Effector memory CD4-positive, alpha-beta T cell (primary cell): ENCODE measurements at places on chromosomes 3 and 15.

- DNase-seq, result no peak
Measured at GRCh38 chr15:37733628-37734027, 200.8 kb upstream of the TMCO5A start.

DNA sequence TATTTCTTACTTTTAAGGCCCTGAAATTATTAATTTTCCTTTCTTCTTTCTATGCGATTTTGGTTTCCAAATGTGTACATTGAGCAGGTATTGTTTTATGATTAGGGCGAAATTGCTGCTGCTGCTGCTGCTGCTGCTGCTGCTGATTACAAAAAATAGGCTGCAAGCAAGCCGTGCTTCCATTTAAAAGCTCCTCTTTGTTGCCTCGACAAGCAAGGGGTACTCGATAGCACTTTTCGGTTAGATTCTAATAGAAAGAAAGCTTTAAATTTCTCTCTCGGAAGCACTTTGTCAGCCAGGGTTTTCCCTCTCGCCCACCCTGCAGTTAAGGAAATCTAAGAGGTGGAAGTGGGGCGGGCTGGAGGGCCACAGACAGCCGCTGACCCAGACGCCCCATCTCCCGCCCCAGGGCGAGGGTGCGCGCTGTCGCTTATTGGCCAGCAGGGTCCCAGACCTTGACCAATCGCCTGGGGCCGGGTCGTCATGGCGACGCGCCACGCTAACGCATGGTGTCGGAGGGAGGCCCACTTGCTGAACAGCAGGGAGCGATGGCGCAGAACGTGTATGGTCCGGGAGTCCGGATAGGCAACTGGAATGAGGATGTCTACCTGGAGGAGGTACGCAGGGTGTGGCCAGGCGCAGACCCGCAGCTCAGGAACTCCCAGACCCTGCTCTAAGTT, at the start of gene CFAP161:
Gene CFAP161, plus strand, starts transcription at position 489 of the 680 bp plus-strand sequence. Its CDS starts 60 bp downstream, at position 549.
- DNase-seq, result no peak

DNA sequence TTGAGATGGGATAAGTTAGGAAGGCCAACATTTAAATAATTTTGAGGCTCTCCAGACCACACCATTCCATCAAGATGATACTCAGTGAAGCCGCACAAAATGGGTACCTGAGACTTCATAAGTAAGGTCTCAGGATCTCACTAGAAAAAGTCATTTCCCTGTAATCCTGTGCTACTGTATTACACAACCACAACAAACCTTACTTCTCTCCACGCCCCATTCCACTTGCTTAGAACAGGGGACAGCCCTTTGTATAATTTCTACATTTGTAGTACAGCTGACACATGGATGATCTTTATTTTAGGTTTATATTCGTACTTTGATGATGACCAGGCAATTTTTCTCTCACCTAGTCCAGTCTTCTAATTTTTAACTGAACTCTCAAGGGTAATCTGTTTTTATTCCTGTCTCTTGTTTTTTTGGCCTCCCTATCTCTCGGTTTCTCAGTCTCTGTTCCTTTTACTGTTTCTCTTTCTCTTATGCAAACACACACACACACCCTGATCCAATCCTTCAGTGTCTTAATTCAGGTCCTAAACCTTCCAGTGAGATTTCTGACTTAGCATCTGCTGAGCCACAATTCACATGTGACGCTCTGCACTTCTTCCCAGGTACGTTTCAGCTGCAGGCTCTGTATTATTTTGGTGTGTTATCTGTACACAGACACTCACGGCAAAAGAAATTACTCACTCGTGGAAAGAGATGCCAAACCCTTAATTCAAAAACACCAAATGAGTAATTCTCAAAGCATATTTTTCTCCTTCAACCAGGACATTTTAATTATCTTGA, 223.2 kb upstream of the THBS1 start:
- no peak for DNase-seq

DNA sequence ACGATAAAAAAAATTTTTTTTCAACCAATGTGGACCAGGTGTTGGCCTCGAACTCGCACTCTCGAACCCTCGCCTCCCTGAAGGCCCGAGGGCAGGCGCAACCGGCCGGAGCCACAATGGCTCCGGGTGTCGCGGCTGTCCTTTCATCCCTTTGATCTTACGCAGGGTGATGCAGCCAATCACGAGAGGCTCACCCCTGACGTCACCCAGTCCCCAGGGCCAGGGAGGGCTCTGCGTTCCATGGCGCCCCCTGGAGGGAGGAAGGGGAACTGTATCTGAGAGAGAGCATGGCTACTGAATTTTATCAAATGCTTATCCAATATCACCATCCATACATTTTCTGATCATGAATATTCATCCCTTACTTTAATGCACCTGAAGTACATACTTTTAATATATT, 15.4 kb upstream of the GMNC start:
- no peak for DNase-seq

DNA sequence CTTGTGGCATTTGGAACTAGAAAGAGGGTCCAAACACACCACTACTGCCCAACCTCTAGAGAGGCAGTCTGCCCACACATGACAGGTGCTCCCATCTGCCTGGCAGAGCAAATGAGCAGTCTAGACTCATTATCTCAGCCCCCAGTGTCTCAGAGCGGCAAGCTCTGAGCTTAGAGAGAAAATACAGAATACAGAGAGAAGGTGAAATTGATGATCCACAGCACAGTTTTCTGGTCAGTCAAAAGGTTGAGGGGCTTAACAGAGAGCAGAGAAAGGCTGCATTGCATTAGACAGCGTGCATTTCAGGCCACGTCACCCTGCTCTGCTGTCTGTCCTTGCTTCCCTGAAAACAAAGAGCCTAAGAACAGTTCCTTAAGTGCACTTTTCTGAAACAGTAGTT, 135.1 kb downstream of the KCNMB2 start:
- no peak for DNase-seq

DNA sequence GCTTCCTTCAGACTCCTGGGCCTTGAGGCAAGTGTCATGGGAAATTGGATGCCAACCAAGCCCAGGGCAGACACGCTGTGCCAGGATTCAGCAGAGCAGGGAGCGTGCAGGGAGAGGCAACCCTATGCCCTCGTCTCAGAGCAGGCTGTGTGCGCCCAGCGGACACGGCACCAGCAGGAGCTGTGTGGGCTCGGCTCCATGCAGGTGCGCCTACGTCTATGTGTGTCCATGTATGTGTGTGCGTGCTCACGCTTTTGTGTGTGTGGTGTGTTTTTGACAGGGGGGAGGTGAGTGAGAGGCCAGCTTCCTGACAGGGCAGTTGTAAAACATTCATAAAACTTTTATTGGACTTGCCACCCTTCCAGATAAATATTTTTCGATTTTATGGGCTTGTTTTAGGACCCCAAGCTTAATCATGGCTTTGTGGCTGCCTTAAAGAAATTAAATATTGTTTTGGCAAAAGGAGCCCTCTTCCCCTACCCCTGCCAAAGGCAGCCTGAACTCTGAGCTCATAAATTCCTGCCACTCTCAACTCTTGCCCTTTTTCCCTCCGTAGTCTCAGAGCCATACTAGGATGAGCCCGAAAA, 84.4 kb downstream of the DNAJB8 start:
- no peak for DNase-seq

DNA sequence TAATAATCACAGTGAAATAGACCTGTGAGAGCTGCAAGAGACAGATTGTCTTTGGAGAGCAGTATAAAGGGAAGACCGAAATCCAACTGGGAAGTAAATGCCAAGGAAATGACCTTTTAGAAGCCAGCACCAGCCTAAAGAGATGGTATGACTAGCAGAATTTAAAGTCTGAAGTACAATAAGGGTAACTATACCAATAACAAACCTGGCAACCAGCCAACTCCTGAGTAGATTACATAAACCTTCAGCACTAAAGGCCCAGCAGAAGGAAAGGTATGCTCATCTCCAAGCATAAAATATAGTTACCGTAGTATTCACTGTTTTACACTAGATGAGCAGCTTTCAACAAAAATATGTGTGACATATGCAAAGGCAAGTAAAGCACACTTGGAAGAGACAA, 155.1 kb upstream of the SATB1 start:
- DNase-seq, result no peak

DNA sequence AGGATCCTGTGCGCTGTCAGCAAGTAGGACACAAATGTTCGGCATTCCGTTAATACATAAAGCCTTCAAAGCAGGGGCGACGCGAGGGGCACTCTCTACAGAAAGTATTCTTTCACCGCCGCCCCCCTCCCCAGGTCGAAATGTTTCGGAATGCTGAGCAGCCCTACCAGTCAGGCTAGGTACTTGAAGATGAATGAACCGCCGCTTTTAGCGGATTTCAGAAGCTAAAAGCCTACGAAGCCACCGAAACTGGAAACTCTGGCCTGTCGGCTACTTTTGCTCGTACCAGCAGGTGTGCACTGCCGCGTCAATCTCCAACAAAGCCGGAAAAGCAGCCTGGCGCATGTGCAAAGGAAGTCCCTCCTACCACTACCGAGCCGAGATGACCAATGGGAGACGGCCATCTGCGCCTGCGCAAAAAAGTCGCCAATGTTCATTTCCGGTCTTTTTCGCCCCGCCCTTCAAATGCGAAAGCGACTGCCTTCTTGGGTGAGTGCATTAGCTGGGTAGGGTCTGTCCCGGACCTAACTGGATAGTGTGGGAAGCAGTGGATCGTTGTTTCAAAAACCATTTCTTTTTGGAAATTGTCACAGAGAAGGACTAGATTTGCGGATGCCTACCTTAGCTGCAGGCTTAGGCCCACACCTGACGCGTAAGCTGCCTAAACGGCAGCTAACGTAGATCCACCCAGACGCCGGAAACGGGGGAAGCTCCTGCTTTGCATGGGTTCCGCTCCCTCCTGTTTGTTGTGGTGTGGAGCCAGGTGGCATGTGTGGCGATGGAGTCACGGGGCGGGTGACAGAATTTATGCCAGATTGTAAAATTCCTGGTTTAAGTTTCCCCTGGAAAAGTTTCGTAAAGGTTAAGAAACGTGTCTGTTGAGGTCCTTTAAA, at the start of gene WDR5B:
Gene WDR5B, minus strand, starts transcription at position 301 of the 893 bp plus-strand sequence. CDS start 534 bp downstream, outside the sequence.
- peak; percentile 98 for DNase-seq

GRCh38 chr3:196771067-196771466, 31.4 kb downstream of the PAK2 start:
- DNase-seq, result no peak

DNA sequence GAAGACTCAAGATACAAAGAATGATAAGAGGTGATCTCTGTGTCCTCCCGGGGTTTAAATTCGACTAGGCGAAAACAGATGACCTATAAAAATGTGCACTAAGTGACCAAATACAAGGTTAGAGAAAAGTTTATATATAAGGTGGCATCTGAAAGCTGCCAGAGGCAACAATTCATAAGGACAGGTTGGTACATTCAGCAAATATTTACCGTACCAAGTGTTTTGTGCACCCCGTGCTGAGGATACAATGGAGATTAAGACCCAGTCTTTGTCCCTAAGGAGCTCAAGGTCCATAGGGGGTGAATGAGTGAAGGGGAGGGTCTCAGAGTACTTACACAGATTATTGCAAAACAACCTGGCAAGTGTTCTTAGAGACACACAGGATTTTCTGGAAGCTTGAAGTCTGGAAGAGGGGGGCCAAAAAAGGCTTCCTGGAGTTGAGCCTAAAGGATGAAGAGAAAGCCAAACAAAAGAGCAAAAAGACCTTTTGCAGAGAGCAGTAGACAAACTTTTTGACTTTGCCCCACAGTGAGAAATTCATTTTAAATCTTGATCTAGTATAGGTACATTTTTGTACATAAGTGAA, 71.4 kb upstream of the LRIG1 start:
- DNase-seq, result no peak

GRCh38 chr3:103195216-103195615, 760.4 kb downstream of the ZPLD1 start:
- DNase-seq, result no peak

- DNase-seq, result no peak
Measured at GRCh38 chr3:99708207-99708745, 69.9 kb downstream of the COL8A1 start.

GRCh38 chr15:94322141-94322540, 90.8 kb downstream of the MCTP2 start:
- no peak for DNase-seq

DNA sequence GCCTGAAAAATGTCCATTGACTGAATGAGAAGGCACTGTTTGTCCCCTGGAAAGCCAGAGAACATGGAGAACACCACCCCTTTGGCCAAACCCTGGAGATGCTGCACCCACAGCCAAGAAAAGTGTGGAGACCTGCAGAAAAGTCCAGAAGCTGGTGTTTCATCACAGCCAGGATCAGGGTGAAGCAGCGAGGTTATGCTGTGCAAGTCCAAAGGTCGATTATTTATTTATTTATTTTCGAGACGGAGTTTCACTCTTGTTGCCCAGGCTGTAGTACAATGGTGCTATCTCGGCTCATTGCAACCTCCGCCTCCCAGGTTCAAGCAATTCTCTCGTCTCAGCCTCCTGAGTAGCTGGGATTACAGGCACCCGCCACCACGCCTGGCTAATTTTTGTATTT, 5.5 kb upstream of the CTSH start:
- no peak for DNase-seq

- no peak for DNase-seq
Measured at GRCh38 chr15:79973456-79974195, 2.6 kb upstream of the BCL2A1 start.

DNA sequence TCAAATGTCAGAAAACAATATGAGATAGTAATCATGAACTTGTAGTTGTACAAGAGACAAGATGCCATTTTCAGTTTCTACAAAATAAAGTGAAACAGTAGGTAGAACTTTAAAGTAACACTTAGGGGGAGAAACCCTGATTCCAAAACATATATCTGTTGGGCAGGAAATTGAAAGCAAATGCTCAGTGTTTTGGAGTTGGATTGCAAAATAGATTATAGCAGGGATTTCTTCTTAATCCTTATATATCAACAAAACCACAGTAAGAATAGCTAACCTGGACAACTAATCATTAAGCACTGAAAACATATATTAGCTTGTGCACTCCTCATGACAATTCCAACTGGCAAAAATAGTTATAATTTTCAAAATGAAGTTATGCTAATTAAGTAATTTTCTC, 46.9 kb downstream of the COMMD2 start:
- DNase-seq, result no peak

- DNase-seq, result no peak
Measured at GRCh38 chr3:42807929-42808328, 1.3 kb upstream of the ACKR2 start.

- no peak for DNase-seq
Measured at GRCh38 chr3:38563886-38564270, 67.7 kb downstream of the EXOG start.

- no peak for DNase-seq
Measured at GRCh38 chr3:15976524-15976923, 178.7 kb upstream of the ANKRD28 start.

DNA sequence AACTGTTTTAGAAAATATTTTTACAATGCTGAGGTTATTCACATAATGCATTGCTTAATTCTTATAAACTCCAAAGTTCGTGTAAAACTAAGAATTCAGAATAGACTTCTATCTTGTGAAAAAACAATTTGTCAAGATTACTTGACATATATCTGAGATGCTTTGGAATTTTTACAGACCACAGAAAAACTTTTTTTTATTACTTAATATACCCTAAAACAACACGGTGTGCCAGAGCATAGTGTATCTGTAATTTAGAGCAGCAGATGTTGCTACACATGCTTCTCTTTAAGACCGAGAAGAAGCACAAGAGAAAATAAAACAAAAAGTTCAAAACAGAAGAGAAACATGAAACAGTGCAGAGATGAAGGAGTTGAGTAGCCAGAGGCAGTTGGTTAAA, 26.4 kb downstream of the ASB7 start:
- DNase-seq, result no peak
